ENCODE measurements at places on chromosomes 3 and 15.
A peak's percentile ranks its signal among the peaks of the same experiment; 100 is the strongest.

DNA sequence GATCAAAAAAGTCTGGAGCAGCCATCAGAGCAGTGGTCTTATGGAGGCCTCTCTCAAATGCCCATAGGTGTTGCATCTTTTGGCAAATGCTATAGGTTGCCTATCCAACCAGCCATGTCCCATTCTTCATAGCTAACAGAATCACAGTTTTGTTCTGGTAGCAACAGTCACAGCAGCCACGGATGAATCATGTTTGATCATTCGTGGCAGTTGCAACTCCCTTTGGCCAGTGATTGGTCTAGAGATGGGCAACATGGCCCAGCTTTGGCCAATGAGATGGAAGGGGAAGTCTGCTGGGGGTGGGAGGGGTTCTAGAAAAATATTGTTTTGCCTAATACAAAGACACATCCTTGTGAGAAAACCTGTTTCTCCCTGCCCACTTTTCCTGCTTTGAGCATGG lies 50.3 kb upstream of the PPP2R3A start:
- no peak for DNase-seq

DNA sequence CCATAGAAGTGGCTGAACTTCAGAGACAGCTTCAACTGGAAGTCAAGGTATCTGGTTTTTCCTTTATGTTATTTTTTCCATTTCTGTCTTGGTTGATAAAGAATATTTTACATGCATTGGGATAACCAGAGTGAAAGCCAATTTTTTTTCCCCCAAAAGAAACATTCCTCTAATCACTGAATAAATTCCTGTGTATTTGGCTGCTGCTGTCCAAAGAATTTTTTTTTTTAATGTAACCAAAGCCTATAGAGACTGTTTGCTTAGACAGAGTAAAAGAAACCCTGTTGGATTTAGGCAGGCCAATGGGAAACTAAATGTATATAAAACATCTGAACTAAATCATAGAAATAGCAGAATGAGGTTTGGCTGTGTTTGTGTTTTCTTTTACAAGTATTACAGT lies 75.2 kb downstream of the CGNL1 start:
- no peak for DNase-seq

DNA sequence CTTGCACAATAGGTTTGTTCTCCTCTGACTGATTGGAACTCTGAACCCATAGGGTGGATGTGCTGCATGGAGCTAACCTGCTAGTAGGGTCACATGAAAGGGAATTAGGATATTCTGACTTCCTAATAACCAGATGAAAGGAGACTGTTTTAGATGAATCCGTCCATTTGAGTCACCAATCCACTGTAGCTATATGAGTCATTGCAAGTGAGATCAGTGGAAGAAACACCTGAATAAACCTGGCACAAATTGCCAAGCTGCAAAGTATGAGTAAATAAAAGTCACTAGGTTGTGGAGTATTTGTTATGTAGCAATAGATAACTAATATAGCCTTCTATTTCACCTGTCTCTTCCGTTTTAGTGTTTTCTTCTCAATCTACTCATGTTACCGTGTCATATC lies 584.4 kb downstream of the PDCD6IP start:
- no peak for DNase-seq

DNA sequence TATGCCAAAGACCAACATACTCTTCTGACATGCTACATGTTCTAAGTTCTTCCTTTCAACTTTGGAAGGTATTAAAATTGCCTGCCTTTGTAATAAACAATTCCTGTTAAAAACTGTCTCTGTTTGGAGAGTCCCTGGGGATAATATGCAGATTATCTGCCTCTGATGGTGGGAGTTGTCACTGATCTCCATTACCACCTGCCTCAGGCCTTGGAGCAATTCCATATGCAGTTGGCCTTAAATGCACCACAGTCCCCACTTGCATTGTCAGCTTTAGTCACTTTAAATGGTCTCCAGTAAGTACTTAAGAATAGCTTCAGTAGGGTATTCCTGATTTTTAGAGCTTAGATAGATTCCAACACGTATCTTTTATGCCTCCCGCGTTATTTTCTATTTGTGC lies 121.1 kb upstream of the GOLIM4 start:
- no peak for DNase-seq

GRCh38 chr3:120554812-120555606 lies 41.1 kb upstream of the NDUFB4 start:
- no peak for DNase-seq

DNA sequence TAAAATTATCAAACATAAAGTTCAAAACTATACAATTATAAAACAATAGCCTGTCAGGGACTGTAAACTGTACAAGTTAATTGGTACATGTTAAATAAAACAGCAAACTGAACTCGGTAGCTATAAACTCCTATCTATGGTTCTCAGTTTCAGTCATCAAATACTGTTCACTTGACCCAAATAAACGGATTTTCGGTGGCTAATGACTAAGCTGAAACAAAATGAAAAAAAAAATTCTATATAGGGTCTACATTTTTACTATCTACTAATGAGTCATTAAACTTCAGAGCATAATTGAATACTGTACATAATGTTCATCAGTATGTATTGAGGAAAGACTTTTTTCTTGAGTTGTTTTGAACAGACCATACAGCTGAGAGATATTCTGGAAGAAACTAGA lies 6.6 kb downstream of the PROK2 start:
- DNase-seq = no peak

DNA sequence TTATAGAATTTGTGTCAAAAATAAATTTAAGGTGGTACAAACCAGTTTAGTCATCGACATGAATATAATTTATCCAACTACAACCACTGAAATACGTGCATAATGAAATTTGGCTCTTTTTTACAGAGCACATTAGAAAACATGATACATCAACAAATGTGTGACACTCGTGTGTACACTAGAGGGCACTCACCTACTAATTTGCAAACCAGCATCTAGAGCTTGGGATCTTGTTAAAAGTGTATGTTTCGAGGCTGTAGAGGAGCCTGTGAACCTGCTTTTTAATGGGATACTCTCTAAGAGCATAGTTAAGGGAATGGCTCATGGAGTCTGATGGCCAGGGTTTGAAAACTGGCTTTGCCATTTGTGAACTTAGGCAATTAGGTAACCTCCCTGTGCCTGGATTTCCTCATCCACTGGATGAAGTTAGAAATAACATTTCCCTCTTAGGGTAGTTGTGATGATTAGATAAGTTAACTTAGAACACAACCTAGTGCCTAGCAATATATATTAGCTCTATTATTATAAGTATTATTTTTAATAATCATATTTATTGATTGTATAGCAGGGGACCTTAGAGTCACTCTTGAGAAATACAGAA lies 8.8 kb upstream of the CPOX start:
- DNase-seq = no peak

- no peak for DNase-seq
These were observed 190.9 kb downstream of the ADAMTS9 start for GRCh38 chr3:64496786-64497490.

- DNase-seq = no peak
These were observed 3.8 kb upstream of the CAMP start for GRCh38 chr3:48219543-48219942.

- no peak for DNase-seq
These were observed 47.4 kb downstream of the FSIP1 start for GRCh38 chr15:39735120-39735717.

- DNase-seq = peak; percentile 29
These were observed 22.5 kb downstream of the CHST14 start for GRCh38 chr15:40493089-40493840.

- no peak for DNase-seq
These were observed 108.7 kb upstream of the TSPAN3 start for GRCh38 chr15:77179541-77179998.

- DNase-seq = no peak
These were observed 272.9 kb upstream of the BCHE start for GRCh38 chr3:166110102-166110501.

All from effector CD4-positive, alpha-beta T cell (primary cell).